ENCODE measurements at places on chromosomes 1 and 21.

DNA sequence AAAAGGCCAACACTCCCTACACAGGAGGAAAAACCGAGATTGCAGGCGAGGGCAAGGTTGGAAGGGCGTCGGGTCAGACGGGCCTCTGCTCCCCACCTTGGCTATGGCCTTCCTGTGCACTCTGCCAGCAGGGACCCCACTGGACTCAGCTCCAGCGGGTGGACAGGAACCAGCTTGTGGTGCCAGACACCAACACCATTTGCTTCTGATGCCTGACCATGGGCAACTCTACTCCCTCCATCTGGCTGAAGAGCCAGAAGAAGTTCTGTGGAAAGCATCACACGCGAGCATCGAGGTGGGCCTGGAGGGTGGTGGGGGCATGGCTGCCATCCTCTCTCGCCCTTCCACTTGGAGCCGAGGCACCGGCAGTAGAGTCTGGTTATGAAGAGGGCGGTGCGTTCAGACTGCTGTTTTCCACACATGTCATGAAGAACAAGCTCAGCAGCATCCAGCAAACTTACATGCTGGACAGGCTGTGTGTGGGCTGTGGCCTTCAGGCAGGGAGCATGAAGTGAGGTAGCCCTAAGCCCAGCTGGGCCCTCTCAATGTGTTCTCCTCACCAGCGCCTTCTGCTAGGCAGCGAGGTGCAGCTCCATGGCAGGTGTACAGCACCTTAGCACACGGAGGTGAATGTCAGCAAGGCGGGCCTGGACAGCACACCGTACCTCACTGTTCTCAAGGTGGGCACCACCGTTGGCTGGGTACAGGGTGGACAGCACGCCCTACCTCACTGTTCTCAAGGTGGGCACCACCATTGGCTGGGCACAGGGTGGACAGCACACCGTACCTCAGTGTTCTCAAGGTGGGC is 15.6 kb upstream of the ZNF669 start:
- no peak for DNase-seq

DNA sequence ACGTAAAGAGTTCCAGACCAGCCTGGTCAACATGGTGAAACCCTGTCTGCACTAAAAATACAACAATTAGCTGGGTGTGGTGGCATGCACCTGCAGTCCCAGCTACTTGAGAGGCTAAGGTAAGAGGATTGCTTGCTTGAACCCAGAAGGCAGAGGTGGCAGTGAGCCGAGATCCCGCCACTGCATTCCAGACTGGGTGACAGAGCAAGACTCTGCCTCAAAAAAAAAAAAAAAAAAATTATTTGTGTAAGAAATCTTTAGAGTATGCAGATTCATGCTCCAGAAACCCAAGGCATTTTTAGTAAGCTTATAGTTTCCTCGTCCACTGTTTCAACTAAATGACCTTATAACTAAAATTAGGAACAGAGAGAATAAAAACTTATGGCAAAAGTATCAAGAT is 51.3 kb downstream of the ABL2 start:
- no peak for DNase-seq

- DNase-seq: no peak
Observed at GRCh38 chr1:229230140-229230892, 40.6 kb upstream of the RAB4A start.

DNA sequence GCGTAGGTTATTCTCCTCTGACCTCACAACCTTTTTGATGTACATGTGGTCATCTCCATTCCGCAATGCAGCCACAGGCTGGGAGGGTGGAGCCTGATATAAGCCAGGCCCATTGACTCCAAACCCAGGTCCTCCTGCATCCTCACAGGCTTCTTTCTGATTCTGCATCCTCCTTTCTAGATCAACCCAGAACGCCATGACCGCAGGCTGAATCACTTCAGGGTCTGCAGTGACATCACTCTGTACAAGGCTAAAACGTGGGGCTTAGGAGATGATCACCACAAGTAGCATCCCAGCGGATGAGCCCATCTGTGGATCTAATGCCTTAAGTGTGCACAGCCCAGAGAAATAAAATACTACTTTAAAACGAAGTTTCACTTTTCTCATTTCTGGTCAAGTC is 16.1 kb downstream of the EBNA1BP2 start:
- no peak for DNase-seq

DNA sequence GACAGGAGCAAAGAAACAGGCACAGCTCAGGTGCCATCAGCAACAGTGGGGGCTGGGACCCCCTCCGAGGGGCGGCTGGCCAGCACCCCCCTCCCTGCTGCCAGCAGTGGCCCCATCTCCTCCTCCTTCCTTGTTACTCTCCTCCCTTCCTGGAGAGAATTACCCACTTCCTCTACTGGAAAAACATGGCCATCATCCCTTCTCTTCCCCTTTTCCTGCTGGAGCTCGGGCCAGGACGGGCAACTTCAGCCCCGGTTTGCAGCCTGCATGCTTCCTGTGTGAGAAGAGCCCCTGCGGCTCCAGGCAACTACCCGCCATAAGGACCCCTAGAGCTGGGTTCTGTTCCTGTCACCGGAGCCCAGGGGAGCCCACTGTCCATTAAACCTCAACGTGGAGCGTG is 17.6 kb downstream of the MEGF6 start:
- DNase-seq: no peak

DNA sequence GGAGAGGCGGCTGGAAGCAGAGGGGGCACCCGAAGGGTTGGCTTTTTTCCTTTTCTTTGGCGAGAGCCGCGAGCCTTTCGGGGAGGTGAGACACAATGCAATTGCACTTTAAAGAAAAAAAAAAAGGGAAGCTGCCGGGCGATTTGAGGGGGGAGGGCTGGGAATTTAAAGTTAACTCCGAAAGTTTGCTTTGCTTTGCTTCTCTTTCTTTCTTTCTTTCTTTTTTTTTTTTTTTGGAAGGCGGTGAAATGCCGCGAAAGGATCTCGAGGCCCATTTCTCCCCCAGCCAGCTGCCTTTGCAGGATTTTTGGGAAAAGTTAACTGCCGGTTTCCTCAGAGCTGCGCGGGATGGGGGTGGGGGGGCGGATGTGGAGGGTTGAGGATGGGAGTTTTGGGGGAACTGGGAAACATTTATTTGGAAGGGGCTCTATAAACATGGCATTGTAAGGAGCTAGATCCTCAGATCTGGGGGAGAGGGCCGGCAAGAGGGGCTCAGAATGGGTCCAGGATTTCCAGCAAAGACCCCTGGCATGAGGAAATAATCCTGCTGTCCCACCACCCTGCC is 997 bp downstream of the ZNF362 start:
- DNase-seq: no peak

GRCh38 chr1:32501865-32502264 is 37.0 kb downstream of the ZBTB8B start:
- DNase-seq: no peak
